Activated CD4-positive, alpha-beta T cell treated with anti-CD3 and anti-CD28 coated beads, Interleukin-2, amount 50 U/mL, for 48 hours (primary cell): ENCODE measurements at places on chromosomes 6 and 20.

DNA sequence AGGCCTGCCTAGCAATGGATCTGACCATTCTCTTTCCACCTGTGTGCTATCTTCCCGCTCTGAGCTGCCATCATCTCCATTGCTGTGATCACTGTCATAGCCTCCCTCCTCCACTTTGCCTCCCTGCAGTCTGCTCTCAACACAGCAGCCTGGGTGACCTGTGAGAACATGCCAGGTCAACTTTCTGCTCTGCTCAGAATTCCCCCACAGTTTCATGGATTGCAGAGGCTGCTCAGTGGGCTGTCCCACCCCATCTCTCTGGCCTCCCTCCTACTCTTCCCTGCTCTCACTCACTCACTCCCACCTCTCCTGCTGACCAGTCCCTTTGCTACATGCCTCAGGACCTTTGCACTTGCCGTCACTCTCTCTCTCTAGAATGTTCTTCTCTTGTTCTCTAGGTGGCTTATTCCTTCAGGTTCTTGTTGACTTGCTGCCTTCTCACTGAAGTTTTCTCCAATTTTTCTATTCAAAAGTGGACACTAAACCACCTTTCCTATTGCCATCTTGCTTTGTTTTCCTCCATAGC lies 159.9 kb downstream of the CD83 start:
- DNase-seq = no peak

- no peak for DNase-seq
Observed at GRCh38 chr6:73657201-73657600, 3.4 kb upstream of the SLC17A5 start.

DNA sequence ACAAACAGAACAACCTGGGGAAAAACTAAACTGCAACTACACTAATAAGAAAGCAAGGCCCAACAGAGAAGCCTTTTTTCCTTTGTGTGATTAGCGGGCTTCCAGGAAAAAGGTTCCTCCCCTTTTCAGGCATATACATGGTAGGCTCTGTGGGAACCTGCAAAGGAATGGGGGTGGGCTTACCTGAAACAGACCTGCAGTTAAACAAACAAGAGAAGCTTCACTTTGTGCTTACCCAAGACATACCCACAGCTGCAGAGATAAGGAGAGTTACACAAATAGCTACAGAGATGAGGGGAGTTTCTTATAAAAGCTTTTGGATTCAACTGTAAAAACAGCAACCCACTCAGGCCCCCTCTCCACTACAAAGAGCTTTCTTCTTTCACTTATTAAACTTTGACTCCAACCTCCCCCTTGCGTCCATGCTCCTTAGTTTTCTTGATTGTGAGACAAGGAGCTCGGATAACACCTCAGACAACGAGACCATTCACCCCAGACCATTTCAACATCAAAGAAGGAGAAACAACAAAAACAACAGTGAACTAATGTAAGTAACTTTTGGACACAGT lies 30.9 kb downstream of the RNF146 start:
- DNase-seq = no peak

- DNase-seq = no peak
Observed at GRCh38 chr6:25312034-25312620, 33.0 kb downstream of the CARMIL1 start.

DNA sequence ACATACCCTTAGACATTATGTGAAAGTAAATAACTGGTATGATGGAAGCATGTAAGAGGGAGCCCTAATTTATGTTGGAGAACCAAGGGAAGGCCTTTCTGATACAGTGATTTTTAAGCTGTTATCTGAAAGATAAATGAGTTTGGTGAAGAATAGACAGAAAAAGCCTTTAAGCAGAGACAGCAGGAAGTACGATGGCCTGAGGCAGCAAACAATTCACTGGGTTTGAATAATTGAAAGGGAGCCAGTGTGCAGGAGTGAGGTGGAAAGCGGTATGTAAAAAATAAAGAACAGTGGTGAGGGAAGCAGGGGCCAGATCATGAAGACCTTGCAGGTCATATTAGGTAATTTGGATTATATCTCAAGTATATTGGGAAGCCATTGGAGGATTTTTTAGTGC lies 4.1 kb upstream of the RAB23 start:
- no peak for DNase-seq

DNA sequence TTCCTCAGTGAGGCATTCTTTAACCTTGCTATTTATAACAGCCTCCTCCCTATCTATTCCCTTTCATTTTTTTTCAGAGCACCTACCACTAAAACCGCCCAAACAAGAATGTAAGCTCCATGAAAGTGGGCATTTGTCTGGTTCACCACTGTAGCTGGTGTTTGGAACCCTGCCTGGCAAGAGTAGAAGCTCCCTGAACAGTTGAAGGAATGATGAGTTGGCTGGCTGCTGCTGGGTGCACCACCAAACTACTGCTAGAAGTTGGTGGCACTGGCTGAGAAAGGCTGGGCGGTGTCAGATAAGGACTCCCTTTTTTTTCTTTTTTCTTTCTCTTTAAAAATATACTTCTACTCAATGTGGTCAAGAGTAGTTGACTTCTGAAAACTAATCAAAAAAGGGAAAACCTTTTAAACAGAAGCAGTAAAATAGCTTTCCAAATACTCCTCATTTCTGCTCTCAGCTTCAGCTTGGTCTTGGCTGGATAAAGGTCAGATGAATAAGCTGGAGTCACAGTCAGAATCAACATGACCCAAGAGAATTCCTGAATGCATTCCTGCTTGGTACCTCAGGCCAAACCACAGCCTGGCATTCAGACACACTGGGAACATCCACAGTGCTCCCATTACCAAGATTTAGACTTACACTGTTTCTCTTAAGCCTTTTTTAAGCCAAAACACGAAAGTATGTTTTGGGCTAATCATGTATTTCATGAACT lies 38.0 kb downstream of the RTN4IP1 start:
- no peak for DNase-seq

- no peak for DNase-seq
Observed at GRCh38 chr6:33288141-33288920, 708 bp downstream of the WDR46 start.
